ENCODE measurements at places on chromosomes 6 and 20.

DNA sequence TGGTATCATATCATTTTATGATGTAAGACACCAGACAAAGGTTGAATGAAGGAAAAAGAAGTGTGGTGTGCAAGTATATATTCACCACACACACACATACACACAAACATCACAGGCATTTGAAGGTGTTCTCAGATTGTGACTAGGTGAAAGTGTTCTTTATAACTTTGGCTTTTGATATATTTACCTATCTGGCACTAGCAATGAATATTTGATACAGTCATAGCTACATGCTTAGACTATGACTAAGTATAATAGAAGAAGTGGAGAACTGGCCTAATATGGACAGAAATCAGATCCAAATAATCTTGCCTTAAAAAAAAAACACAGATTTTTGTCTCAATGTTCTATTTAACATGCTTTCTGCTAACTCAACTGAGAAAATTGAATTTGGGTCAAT, 809.9 kb downstream of the KIF16B start:
- no peak for DNase-seq

- no peak for DNase-seq
These were observed 237.0 kb downstream of the LRFN2 start for GRCh38 chr6:40349901-40350746.

GRCh38 chr6:166942393-166943168, 13.8 kb downstream of the RNASET2 start:
- peak; percentile 40 for DNase-seq

- no peak for DNase-seq
These were observed 4.4 kb downstream of the SLC13A3 start for GRCh38 chr20:46646659-46647380.

DNA sequence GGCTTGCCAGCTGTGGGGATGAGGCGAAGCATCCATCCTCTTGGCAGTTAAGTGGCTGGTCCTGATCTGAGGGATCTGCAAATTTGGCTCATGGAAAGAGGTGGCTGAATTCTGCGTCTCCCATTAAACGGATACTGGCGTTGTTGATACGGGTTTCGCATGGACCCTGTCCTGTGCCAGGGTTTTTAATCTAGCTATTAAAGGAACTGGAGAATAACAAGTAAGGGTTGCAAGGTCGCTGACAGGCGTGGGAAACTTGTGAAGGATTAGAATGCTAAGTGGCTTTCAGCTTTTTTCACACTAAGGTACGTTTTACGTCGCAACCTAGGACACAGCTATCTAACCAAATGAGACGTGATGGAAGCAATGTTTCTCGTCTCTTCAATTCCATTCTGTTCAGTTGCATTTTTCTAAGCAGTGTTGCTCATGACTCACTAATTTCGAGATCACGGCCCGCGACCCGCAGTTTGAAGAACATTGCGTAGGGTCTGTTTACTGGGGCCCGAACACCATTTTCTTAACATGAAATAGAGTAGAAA, 852 bp downstream of the GMNN start:
- no peak for DNase-seq

GRCh38 chr20:42945234-42945994, 244.3 kb downstream of the PTPRT start:
- DNase-seq = no peak

DNA sequence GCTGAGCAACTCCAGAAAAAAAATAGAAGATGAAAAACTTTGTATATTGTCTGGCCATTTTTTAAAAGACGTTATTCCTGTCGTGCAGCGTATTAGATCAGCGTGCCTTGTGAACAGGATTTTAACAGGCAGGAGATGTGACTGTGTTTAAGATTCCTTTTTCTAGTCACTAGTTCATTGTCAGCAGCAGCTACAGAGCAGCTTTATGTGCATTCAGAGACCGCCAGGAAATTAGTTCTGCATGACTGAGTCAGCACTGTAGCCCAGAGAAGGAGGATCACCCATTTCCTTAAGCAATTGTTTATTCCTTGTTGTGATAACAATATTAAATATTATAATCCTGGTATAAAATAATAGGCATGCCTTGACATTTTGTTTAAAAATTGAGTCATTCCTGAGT, 75.4 kb upstream of the ADGRB3 start:
- no peak for DNase-seq

DNA sequence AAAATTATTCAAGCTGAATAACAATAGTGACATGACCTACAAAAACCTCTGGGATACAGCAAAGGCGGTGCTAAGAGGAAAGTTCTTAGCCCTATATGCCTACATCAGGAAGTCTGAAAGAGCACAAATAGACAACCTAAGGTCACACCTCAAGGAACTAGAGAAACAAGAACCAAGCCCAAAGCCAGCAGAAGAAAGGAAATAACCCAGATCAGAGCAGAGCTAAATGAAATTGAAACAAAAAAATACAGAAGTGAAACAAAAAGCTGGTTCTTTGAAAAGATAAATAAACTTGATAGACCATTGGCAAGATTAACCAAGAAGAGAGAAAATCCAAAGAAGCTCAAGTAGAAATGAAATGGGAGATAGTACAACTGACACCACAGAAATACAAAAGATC, 47.6 kb upstream of the NOTCH4 start:
- DNase-seq = no peak

GRCh38 chr6:2938004-2938631, 33.2 kb downstream of the SERPINB6 start:
- no peak for DNase-seq

Measured in activated CD4-positive, alpha-beta T cell treated with anti-CD3 and anti-CD28 coated beads for 1 hour (primary cell).